ENCODE measurements at places on chromosomes 5 and 9. TPM values are rescaled to one million over a fixed set of nuclear protein-coding genes. Genes with fewer than 3 reads are reported as not detected.
A peak's percentile ranks its signal among the peaks of the same experiment; 100 is the strongest.

DNA sequence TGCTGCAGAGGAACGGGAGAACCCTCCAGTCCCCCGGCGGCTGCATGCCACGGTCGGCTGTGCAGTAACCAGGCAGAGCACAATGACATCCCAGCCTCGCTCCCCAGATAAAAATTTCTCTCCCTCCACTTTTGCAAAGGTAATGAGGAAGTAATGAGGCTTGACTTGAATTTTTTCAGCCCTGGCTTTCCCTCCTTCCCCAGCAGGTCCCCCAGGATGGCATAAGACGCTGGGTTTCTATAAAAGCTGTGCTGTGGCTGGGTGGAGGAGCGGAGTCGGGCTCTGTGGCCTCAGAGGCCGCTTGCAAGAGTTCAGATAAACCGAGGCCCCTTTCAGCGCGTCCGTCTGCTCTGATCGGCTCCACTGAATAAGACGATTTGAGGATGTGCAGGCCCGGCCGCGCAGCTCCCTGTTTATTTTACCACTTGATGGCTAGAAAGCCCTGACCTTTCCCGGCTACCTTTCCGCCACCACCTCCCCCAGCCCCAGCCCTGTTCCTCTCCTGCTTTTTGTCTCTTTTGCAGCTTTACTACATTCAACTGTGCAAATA is 351.9 kb upstream of the IRX2 start:
- DNase-seq: no peak

GRCh38 chr9:105331160-105331559 is 86.7 kb downstream of the SLC44A1 start:
- DNase-seq: no peak

DNA sequence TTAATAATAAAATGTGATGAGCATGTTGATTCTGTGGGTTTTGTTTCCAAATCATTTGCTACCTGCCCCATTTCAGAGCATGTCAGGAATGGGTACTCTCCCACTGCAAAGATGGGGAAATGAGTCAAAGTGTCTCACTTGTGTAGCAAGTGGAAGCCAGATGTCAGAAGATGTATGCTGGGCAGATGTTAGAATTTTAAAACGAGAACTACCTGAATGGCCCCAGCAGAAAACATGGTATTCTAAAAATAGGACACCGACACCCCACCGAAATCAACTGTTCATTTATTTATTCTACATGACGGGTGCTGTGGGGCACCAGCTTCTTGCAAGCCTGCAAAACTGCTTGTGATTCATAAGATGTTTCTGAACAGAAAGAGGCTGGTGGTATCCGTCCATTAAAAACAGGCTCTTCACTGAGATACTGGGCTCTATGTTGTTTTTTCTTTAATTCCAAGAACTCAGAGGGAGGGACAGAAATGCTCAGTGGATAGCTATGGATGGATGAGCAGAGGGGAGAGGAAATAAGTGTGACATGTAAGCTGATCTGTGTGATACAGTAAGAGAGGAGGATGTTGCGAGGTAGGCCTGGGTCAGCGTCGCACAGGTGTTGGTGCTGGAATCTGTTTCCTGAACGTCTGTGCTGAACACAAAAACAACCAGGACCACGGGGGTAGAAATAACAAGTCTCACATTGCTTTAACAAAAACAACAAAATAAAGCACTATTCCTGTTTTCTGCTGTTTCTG is 157.2 kb downstream of the EFNA5 start:
- no peak for DNase-seq

- DNase-seq: no peak
Observed at GRCh38 chr5:144275329-144275728, 104.7 kb downstream of the KCTD16 start.

- DNase-seq: peak; percentile 20
Observed at GRCh38 chr9:96073531-96074480, 198.3 kb downstream of the ERCC6L2 start.

DNA sequence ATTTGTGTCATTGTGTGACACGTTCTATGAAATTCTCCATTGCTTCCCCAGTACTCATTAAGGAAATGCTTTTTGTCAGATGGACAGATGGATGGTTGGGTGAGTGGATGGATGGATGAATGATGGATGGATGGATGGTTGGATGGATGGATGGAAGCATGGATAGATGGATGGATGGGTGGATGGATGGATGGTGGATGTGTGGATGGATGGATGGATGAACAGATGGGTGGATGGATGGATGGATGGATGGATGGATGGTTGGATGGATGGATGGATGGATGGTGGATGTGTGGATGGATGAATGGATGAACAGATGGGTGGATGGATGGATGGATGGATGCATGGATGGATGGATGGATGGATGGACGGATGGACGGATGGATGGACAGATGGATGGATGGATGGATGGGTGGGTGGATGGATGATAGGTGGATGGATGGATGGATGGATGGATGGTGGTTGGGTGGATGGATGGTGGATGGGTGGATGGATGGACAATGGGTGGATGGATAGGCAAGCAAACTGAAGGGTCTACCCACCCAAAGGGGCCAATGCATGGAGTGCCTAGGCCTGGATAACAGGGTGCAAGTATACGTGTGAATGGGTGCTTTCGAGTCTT is 24.0 kb upstream of the GTF3C5 start:
- no peak for DNase-seq

DNA sequence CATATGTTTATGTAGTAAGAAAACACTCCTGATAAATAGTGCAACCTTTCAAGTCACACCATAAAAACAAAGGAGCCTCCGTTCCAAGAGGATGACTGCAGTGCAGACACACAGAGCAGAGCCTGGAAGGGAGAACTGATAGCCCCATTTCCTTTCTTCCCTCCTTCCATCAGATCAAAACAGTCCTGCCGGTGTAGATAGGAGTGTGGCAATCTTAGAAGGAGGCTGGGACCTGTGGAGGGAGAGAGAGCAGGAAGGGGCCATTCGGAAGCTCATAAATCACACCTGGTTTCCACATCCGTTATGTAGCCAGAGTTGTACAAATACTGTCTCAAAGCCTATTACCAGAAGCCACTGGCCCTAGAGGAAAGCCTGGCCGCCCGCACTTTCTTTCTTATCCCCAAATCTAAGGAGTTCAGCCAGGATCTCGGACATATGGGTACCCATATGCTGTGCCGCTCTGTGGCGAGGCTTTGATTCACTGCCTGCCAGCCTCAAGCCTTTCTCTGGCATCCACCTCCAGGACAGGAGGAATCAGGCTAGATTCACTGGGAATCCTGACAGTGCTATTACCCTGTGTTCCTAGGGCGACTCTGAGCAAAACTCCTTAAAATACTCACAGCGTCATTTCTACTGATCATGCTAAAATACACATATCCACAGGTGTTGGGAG is 26.9 kb downstream of the DAP start:
- peak; percentile 45 for DNase-seq

DNA sequence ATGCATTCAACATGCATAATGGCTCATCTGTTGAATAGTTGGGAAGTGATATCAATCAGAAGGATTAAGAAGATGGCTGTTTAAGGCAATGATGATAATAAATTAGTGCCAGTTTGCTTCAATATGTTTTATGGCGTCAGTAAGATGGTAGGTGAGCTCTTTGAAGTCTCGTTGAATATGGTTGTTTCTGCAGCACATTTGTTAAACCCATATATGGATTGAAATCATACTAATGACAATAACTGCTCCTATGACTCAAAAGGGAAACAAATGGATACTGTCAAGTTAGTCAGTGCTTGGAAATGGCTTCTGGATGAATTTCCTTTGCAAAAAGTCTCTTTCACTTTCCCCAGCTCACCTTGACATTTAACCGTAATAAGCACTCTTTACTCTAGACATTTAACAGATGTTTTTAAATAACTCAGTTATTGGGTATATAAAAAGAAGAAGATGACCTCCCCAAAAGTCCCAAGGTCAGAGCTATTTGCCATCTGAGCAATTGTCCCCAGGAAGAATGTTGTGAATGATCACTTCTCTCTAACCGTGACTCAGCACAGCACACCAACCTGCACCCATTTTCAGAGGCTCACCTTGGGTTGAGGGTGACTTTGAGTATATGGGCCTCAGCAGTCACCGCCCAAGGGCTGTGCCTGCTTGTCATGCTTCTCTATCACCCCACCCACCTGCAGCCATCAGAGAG is 133.4 kb downstream of the GRIA1 start:
- no peak for DNase-seq

GRCh38 chr9:131080589-131080988 is 15.7 kb upstream of the AIF1L start:
- no peak for DNase-seq

DNA sequence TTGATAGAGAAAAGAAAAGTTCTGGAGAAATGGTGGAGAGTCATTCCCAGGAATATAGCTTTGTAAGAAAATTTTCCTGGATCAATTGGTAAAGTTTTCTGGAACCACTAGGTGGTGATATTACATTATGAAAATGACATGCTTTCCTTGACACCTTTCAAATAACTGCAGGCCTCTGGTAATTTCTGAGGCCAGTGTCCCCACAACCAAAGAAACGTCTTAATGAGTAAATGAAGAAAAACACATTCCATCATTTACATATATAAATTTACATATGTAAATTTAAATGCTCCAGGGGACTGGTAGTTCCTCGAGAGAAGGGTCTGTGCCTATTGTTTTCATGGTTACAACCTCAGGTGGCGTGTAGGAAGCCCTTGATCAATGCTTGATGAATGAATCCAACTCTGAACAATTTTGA is 17.2 kb upstream of the RGS3 start:
- DNase-seq: no peak

DNA sequence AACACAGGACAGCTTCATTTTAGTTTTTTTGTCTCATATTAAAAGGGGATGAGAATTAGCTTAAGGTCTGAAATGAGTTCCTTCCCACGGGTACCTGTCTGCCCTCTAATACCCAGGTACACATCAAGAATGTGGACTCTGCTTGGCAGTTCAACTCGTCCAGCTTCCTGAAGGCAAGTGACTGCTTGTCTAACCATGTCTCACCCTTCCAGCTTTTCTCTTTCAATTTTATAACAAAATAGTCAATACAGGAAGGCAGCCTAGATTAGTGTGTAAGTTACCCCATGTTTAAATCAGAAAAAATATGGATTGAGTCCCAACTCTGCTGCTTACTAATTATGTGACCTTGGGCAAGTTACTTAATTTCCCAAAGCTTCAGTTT is 50.5 kb upstream of the C5orf46 start:
- no peak for DNase-seq

DNA sequence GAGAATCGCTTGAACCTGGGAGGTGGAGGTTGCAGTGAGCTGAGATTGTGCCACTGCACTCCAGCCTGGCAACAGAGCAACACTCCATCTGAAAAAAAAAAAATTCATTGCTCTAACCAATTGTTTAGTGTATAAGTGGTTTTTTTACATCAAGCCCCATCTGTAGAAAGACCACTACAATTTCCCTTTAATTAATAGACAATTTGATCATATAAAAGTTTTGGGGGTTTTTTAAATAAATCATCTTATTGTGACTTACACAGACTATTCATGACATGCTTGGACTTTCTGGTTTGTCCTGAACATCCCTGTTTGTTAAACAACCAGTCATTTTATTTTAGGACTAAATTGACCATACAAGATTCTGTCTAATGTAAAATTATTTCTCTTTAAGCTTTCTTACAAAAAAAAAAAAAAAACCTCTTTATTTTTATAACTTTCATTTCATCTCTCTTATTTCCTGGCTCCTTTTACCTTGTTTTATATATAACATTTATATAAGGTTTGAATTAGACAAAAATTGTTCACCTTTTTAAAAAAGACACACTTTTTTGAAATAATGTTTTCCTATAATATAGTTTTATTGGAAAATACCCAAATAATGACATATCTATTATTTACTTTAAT is 9.8 kb upstream of the FANCC start:
- DNase-seq: no peak

DNA sequence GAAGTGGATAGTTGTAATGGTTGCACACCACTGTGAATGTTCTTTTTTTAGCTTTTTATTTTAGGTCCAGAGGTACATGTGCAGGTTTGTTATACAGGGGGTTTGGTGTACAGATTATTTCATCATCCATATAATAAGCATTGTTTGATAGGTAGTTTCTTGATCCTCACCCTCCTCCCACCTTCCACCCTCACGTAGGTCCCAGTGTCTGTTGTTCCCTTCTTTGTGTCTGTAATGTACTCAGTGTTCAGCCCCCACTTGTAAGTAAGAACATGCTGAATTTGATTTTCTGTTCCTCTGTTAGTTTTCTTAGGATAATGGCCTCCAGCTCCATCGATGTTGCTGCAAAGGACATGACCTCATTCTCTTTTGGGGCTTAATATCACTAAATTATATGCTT is 99.7 kb downstream of the HTR4 start:
- DNase-seq: no peak

DNA sequence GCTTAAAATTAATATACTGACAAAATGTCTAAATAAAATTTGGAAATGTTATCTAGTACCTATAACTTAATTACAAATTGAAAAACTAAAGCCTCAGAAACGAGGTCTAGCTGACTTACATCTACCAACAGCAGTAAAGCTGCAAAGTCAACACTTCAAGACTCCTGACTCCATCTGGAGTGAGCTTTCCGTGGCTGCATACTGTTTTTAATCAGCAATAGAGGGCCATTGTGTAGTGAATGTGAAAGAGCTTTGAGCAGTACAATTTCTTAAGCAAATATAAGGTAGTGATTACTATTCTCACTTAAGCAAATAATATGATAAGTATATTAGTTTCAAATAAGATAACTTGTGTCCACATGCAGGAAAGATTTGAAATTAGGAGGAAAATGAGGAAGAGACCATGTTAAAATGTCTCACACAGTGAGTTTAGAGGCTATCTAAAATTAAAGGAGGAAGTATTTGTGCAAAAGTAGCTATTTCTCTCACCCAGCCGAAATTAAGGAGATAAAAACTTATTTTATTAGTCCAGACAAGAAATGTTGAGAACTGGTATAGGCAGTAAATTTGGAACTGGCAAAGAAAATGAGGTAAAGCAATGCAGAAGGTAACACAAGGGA is 6.4 kb downstream of the SPINK6 start:
- no peak for DNase-seq

GRCh38 chr5:543755-544674 is 19.8 kb upstream of the SLC9A3 start:
- peak; percentile 74 for DNase-seq

DNA sequence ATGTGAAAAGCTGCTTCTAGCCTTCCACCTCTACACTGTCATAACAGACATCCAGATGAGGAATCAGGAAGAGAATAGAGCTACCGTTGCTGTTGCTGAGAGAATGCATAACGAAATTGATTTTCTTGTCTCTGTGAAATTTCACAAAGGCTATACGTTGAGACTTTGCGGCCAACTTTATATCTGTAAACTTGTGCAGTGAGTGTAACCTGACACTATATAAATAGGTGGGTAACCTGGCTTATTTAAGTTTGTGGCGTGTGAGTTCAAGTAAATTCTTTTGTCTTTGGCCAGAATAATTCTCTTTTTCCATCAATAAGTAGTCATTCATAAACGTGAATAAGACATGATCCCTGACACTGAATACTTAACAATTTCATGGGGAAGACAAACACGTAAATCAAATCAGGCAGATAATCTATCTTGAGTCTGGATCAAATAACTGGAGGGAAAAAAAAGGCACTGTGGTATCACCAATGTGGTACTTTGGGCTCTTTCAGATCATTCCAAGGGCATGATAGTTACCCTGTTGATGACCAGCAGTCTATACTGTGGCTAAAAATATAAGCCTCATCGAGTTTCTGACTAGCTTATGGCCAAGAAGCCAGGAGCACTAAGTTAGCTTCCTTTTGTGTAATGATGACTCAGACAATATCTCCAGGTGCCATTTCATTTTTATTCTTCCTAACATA is 98.2 kb upstream of the RASA1 start:
- DNase-seq: no peak

DMRT3 gene
- under 0.01 TPM for total RNA-seq

TNFSF15 gene
- total RNA-seq: under 0.01 TPM

CCL27 gene
- not detected for total RNA-seq

CD274 gene
- 0.27 TPM for total RNA-seq

HTR1A gene
- total RNA-seq: not detected

CDH18 gene
- not detected for total RNA-seq

SLC46A2 gene
- total RNA-seq: under 0.01 TPM
